ENCODE measurements at places on chromosomes 12 and 14.

DNA sequence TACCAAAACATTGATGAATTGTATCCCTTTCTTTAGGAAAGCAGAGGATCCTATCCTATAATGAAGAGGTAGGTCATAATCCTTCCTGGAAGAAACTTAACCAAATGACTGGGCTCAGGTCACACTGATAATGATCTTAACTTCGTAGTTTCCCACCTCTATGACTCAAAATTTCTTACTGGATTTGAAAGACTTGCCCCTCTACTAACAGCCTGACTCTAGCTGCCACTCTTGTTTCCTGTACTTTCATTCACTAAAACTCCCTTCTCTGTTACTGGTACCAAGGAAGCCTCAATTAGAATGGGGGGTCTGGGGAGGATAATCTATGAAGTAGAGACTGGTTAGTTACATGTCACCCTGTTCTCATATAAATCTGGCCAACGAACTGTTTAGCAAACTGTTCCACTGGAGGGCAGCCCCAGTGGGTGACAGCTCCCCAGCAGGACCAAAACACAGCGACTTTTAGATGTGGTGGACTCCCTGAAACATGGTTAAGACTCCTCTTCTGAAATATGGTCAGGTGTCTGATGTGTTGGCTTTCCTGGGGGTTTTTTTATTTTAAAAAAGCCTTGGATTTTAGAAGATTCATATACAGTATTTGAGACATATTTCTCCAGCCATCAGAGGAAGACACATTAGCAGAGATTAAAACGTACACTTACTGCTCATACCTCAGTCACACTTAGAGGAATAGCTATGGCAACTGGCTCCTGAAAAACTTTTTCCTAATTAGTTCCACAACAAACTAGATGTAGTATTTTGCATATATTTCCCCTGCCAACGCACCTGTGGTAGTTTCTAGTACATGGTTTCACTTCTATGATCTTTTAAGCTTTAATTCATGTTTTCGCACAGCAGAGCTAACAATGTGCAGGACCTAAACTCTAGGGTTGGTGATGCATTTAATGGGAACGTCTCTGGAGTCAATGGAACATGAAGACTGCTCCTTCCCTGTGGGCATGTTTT is 72.3 kb downstream of the ACADS start:
- DNase-seq = no peak

DNA sequence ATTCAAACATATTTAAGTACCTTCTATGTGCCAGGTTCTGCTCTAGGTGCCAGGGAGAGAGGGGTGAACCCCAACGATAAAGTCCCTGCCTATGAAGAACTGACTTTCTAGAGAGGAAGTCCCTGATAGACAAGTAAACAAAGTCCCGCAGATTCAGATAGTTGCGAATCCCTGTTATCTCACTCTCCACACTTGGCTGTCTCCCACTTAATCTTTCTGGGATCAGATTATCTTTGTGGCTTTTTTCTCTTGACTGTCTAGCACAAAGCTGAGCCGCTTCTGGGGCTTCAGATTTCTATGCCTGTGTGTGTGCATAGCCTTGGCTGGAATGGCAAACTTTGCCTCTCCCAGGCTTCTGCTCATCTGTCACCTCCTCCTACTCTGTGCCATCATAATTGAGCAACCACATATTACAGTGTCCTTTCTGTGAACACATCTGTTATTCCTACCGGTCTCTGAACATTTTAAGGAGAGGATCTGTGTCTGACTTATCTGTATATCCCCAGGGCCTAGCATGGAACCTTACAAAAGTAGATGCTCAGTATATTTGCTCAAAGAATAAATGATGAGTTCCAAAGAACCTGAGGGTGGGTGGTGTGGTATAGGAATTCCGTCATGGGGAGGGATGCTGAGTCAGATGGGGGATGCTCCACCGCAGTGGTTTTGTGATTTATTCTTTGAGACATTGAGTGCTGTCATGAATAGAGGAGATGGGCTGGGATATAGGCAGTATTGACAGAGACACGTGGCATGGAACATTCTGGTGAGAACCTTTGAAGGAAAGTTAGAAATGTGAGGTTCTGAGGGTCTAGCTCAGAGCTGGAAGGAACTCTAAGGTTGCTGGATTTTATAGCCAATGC is 28.5 kb downstream of the RGS6 start:
- DNase-seq = no peak

DNA sequence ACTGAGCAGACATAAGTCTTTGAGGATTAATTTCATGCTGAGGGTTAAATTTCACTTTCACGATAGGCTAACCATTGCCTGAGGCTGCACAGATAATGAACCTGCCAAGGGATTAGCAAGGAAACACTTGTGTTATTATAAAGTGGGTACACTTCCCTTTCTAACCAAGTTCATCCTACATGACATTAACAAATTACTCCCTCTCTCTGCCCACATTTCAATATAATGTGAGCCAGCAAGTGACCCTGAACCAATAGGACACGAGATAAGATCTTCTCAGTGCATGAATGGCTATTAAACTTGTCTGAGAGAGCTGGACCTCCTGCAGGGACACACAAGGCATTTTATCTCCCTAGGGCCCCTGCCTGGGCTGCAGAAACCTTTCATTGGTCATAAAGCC is 173.5 kb downstream of the PAX9 start:
- no peak for DNase-seq

DNA sequence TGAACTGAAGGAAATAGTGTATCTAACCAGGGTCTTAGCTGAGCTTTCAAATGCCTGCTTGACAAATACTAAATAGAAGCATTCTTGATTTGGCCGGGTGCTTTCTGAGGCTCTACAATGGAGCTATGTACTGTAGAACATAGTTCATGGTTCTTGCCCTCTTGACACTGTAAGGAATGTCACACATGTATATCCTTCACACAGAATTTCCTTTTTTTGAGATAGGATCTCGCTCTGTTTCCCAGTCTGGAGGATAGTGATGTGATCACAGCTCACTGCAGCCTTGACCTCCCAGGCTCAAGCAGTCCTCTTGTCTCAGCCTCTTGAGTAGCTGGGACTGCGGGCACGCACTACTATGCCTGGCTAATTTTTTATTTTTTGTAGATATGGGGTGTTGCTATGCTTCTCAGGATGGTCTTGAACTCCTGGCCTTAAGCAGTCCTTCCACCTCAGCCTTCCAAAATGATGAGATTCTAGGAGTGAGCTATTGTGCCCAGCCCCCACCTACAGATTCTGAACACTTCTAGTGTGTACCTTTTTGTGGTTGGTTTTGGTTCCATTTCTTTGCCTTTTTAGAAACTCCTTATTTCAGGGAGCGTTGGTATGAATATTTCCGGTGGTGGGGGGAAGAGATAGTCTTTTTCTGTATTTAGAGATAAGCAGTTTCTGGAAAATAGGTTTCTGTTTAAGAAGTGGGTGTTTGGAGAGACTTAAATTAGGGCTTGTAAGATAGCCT is 4.2 kb downstream of the MLXIP start:
- peak; percentile 47 for DNase-seq

DNA sequence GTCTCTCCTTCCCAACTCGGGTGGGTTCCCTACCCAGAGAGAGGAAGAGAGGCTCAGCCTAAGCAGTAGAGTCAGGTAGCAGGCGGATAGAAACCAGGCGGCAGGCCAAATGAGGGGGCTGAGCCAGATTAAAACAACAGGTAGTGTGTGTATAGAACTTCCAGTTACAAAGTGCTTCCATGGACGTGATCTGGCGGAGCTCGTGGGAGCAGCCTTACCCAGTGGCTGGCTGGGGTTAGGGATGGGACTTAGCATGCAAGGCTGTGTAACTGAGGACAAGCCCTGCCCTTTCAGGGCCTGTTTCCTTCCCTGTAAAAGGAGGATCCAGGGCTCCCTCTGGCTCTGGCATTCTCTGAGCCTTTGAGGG is 8.3 kb downstream of the KRT80 start:
- DNase-seq = no peak

DNA sequence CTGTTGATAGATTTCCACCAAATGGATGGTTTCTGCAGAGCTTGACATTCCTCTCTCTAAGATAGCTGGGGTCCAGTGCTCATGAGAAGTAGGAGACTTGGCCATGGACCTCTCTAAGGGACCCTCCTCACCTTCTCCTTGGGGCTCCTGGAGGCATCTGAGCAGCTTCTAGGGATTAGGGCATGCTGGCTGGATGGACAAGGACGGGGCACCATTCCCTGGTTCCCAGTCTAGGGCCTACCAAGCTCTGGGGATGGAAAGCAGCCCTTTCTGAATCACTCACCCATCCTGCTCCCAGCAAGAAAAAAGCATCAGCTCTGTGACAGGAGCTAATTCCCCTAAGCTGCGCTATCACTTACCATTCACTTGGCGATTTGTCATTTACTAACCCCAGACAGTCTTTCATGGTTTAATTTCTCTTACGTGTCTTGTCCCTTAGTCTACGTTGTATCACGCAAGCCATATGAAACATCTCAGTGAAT is 39.5 kb downstream of the VWF start:
- DNase-seq = no peak

GRCh38 chr12:32089586-32089985 is 17.1 kb upstream of the BICD1 start:
- DNase-seq = no peak

DNA sequence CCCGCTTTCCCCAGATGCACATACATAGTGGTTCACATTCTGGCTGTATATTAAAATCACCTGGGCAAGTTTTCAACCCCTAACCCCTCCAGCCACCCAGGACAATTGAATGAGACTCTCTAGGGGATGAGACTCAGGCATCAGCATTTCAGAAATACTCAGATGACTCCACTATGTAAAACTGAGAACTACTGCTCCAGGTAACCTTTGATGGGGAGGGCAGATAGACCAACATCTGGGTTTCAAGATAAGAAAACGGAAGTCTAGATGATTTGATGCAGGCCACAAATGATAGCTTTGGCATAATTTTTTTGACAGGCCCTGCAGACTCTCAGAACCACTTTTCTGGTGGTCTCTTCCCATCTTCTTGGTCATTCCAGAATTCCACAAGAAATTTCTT is 341.1 kb downstream of the EMP1 start:
- peak; percentile 34 for DNase-seq

DNA sequence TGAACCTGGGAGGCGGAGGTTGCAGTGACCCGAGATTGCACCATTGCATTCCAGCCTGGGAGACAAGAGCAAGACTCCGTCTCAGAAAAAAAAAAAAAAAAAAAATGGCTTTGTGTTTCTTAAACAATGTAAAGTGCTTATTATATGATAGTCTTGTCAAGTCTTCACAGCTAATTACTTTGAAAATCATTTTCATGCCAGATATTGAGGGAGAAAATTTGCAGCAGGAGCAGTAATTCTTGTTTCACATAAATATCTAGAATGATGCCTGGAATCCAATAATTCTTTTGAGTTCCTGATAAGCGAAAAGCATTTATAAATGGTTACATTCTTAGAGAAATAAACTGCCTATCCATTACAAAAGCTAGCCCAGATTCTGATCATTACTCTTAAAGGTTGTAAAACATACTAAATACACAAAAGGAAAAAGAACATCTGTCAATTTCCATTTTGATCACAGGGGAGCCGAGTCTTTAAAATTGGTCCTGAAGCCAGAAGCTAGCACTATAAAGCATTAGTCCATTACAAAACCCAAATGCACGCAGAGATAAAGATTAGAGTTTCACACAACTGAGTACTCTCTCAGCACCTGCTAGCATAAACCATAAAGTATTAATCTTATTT is 50.3 kb downstream of the IFT81 start:
- no peak for DNase-seq

GRCh38 chr14:105818712-105819005 is 292.3 kb downstream of the TMEM121 start:
- peak; percentile 23 for DNase-seq

- no peak for DNase-seq
Observed at GRCh38 chr12:5242440-5242839, 189.5 kb upstream of the NTF3 start.
